ENCODE measurements at places on chromosomes 1 and 21.
A peak's percentile ranks its signal among the peaks of the same experiment; 100 is the strongest.

DNA sequence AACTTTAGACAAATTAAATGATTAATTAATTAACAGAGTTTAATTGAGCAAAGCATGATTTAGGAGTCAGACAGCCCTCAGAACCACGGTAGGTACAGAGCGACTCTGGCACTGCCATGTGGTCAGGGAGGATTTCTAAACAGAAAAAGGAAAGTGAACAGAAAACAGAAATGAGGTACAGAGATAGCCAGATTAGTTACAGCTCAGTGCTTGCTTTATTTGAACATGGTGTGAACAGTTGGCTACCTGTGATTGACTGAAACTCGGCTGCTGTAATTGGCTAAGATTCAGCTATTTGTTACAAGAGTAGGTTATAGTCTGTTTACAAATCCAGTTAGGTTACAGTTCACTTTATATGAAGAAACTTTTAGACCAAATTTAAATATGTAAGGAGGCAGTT lies 163.0 kb upstream of the TNR start:
- no peak for DNase-seq

- no peak for DNase-seq
Observed at GRCh38 chr1:181386951-181387350, 96.4 kb upstream of the CACNA1E start.

GRCh38 chr1:27994060-27994459 lies 34.3 kb downstream of the XKR8 start:
- DNase-seq: no peak

DNA sequence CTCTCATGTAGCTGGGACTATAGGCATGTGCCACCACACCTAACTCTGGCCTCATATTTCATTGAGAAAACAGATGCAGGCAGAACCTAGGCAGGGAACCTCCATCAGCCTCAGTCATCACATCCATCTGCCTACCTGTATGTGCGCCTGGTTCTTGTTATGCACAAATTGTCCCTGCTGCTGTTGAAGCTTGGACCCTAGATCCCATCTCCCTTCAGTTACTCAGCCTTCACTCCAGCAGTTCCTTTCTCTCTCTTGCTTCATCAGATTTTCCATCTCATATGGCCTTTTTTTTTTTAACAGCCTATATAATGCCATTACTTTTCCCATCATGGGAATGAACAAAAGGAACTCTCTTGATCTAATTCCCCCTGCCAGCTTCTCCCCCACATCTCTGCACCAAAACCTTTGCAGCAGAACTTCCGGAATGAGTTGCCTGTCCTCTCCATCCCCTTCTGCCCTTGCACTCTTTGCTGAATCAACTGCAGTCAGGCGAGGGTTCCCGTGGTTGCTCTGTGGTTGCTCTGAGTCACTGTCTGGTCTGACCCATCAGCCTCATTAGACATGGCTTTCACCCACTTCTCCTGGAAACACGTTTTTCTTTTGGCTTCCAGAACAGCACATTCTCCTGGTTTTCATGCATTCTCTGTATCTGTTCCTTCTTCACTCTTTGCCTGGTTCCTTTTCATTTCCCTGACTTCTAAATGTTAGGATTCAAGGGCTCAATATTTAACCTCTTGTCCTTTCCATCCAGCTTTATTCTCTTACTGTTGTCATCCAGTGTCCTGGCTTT lies 41.5 kb downstream of the UBE4B start:
- peak; percentile 89 for DNase-seq

GRCh38 chr1:226786550-226786949 lies 47.5 kb upstream of the ITPKB start:
- DNase-seq: no peak

GRCh38 chr1:63804829-63805484 lies 31.1 kb downstream of the ROR1 start:
- no peak for DNase-seq

- DNase-seq: no peak
Observed at GRCh38 chr1:224831501-224831900, 98.0 kb upstream of the DNAH14 start.

Data from head of caudate nucleus (tissue), 42 donors.